Activated CD8-positive, alpha-beta T cell treated with anti-CD3 and anti-CD28 coated beads, Interleukin-2, amount 10 ng/mL, durations not matched to agents 7 days and 5 days (primary cell): ENCODE measurements at places on chromosomes 4 and X. TPM values are rescaled to one million over a fixed set of nuclear protein-coding genes. Genes with fewer than 3 reads are reported as not detected.
A peak's percentile ranks its signal among the peaks of the same experiment; 100 is the strongest.

Gene SNCA
- 3.8 TPM for total RNA-seq

Gene SASH3
- 286 TPM for total RNA-seq

- DNase-seq: no peak
Measured at GRCh38 chr4:189979196-189980047, 38.8 kb downstream of the FRG1 start.

DNA sequence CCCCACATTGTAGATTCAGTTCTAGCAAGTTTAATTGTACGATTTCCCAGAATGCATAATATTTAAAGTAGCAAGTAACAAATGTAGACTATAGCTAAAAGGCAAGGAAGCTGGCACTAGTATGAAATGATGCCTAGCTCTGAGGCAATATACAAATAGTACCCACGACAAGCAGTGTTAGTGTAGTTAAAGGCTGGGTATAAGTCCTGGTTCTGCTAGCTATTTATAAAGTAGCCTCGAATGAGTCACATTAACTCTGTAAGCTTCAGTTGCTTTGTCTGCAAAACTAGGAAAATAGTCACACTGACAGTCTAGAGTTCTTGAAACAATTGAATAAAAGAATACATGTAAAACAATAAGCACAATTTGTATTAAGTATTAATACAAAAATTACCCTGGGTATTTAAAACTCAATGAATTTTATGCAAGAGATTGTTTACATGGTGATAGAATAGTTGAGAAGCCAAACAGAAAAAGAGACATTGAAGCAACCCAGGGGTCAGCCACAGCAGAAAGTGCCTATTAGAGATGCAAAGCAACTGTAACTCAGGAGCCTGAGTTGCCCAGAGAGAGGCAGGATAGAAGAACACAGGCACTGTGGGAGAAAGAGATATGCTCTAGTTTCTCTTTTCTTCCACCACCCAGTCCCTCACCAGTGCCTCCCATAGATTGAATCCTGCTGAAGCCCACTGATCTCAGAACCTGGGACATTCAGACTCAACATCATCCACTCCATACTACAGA lies 949.0 kb downstream of the C4orf33 start:
- DNase-seq: no peak

- DNase-seq: no peak
Measured at GRCh38 chr4:124427095-124427767, 285.3 kb downstream of the ANKRD50 start.

DNA sequence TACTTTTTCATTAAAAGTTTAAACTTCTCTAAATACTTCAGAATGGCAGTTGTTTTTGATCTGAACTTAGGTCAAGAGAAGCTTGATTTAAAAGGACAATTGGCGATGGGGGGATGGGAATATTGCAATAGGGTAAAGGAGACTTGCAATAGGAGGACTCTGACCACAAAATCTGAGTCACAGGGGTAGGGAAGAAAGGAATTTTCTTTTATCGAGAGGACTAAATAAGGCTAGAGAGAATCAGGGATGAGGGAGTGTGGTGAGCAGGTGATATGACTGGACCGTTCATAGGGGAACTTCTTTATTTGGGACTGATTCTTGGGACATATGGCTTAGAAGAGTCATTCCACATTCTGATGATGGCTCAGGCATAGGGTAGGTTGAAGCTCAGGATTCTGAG lies 1260.2 kb downstream of the ADGRL3 start:
- no peak for DNase-seq

Gene CXCR3
- 141 TPM for total RNA-seq

Gene RENBP
- 12.1 TPM for total RNA-seq

DNA sequence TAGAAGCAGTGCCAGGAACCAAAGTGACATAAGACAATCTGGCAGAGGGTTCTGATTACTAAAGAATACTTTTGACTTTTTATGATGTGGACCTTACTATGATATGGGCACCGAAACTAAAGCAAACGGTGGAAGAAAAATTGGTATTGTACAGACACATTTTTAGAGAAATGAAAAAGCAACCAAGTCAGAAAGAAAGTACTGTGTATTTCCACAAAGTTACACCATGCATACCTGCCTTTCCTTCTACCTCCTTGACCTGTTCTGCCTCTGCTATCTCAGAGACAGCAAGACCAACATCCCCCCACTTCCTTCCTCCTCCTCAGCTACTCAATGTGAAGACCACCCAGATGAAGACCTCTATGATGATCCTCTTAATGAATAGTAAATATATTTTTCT lies 88.3 kb downstream of the HUWE1 start:
- no peak for DNase-seq

- DNase-seq: no peak
Measured at GRCh38 chr4:92776080-92776479, 472.3 kb downstream of the GRID2 start.

- no peak for DNase-seq
Measured at GRCh38 chr4:98838977-98839618, 89.8 kb downstream of the EIF4E start.

Gene GPR34
- total RNA-seq: 1.3 TPM

Gene ZDHHC9
- 5.4 TPM for total RNA-seq

- DNase-seq: no peak
Measured at GRCh38 chr4:87117732-87118075, 102.7 kb downstream of the KLHL8 start.

GRCh38 chr4:169810325-169811323 lies 52.9 kb upstream of the HPF1 start:
- peak; percentile 49 for DNase-seq

Gene SERTM2
- total RNA-seq: not detected

Gene RNF212
- total RNA-seq: 2.0 TPM

DNA sequence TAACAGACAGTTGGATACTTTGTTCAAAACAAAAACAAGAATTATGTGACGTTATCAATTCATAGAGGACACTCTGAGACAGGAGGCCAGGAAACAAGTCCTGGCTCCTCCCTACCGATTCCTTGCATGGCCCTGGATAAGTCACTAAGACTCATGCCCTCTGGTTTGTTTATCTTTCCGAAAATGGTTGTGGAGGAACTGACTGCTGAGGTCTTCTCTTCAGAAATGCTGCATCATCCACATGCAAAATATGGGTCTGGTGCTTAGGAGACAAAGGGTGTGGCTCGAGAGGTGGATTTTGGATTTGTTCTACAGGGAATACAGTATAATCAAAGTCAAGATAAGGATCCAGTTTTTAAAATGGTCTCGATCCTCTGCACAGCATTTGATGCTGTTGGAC lies 130.9 kb downstream of the RELL1 start:
- DNase-seq: no peak

GRCh38 chr4:67393699-67394281 lies 151.5 kb downstream of the CENPC start:
- DNase-seq: peak; percentile 50

DNA sequence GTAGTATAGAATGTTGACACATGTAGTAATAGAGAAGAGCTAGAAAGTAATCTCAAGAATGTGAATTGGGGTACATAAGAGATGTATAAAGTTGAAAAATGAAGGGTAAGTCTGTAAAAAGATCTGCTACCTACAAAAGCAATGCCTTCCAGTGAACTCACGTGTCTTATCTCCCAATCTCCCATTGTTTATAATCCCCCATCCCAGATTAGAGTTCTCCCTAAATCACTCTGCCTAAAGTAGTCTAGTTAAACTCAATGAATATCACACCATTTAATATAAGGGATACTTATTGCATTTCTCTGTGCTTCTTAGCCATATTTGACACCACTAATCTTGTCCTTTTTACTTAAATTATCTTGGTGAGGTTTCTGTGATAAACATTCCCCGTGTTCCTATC lies 6.6 kb downstream of the TECRL start:
- no peak for DNase-seq

Gene PAGE2B
- not detected for total RNA-seq

DNA sequence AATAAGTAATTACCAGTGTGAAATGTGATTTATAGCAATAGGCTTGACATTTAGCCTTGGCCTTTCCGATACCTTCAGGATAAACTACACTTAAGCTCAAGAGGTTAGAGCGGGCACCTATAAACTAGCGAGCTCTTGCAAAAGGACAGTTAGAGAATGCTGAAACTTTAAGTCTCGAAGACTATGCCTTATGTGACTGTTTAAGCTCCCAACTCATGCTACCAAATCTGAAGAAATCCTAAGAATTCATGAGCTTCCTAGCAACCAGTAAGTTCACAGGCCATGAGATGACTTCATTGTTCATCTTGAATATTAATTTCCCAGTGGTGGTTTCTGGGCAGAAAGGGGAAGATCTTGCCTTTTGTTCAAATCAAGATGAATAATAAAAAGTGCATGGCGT lies 4.7 kb downstream of the STOX2 start:
- no peak for DNase-seq

GRCh38 chr4:83071116-83071515 lies 36.1 kb downstream of the COPS4 start:
- DNase-seq: no peak
